Activated naive CD4-positive, alpha-beta T cell treated with anti-CD3 and anti-CD28 coated beads for 36 hours (primary cell): ENCODE measurements at places on chromosomes 6 and 20. TPM values are rescaled to one million over a fixed set of nuclear protein-coding genes. Genes with fewer than 3 reads are reported as not detected.

Gene BEND3
- total RNA-seq: 2.6 TPM

Gene RSPH3
- 3.2 TPM for total RNA-seq

Gene OR2H1
- not detected for total RNA-seq

Gene SDC4
- total RNA-seq: 28.4 TPM

Gene SLC44A4
- 0.10 TPM for total RNA-seq

Gene ACTL10
- total RNA-seq: 1.0 TPM
